ENCODE measurements at places on chromosomes 13 and 19.

DNA sequence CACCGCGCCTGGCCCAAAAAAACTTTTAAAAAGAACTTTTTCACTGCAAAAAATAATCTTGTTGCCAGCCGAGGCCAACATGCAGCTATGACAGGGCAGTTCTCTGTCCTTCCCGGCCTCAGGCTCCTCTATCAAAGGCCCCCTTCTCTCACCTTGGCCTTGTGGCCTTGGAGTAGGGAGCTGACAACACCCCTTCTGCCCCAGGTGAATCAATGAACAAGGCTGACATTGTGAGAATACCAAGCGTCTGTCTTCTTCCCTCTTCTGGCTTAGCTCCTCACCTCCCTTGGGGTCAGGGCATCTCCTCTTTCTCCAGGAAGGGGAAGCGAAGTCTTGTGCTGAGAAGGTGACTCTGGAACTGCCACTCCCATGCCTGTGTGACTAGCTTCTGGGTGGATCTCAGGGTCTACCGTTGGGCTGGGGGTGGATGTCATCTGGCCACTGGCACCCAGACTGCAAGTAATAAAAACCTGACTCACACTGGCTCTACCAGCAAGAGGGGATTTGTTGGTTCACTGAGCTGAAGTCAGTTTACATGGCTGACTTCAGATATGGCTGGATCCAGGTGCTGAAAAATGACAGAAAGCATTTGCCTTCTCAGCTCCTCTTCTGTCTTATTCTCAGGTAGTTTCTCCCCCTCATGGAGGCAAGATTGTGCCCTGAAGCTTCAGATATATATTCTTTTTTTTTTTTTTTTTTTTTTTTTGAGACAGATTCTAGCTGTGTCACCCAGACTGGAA lies 6.3 kb downstream of the C19orf38 start:
- no peak for DNase-seq

- peak; percentile 51 for DNase-seq
These were observed 130.3 kb upstream of the LSM14A start for GRCh38 chr19:34041925-34042521.

DNA sequence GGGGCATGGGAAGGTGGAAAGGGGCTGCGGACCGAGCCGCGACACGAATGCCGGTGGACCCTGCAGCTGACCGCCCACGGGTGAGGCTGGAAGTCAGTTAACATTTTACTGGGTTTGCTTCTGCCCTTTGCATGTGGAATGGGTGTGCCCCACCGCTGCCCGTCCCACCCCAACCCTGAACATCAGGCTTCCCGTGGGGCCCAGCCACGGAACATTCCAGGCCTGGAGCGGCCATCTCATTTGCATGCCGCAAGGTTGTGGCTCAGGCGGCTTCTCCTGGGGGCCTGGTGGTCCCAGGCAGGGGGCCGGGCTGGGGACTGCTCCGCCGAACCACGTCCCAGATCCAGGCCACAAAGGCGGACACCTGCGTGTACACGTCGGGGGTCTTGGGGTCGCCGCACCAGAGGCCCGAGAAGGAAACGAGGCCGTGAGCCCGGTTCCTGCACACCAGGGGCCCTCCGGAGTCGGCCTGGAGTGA lies 9.3 kb downstream of the FSTL3 start:
- no peak for DNase-seq

DNA sequence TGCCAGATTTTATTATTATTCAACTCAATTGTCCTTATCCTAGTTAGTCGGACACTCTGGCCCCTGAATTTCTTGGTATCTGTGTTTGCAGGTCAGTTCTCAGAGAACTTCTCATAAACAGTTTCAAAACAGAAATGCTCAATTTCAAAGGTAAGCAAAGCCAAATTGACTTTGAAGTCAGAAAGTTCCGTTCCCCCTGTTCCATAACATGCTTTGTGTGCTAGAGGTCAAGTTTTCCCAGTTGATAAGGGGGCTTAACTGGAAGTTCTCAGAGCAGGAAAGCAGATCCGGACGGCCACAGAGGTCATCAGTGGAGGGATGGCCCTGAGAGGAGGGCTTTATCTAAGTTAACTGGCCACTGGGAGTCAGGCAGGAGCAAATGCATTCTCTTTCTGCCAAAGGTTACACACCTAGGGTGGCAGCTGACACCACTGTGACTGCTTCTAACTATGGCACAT lies 417.2 kb downstream of the COG6 start:
- DNase-seq: no peak

DNA sequence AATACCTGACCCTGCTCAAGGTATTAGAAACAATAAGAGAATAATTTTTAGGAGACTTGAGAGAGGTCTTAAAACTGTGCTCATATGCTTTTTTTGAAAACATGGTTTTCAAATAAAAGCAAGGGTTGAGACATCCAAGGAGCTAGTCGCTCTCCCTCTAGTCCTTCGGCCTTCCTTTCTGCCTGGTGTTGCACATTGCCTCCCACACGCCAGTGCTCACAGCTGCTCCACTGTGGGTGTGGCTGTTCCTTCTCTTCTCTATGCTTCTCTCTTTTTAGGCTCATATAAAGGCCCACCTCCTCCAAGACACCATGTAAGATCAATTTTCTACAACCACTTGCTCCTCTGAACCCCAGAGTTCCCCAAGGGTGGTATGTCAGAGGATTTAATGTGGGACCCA lies 352.6 kb downstream of the ENOX1 start:
- no peak for DNase-seq

DNA sequence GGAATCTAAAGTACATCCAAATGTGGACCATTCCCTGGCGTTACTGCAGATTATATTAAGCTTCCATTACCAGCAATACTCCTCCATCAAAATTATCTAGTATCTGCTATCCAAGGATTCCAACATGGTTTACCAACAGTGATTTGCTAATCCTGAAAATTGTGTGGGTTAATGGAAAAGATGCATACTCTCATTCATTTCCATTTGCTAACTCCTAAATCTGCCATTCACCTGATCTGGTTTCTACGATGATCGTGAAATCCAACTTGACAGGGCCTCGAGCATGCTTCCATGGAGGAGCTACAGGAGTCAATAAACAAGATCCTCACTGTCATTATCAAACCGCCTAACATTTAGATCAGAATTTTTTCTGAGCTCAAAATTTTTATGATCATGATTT lies 121.0 kb downstream of the RGCC start:
- no peak for DNase-seq

DNA sequence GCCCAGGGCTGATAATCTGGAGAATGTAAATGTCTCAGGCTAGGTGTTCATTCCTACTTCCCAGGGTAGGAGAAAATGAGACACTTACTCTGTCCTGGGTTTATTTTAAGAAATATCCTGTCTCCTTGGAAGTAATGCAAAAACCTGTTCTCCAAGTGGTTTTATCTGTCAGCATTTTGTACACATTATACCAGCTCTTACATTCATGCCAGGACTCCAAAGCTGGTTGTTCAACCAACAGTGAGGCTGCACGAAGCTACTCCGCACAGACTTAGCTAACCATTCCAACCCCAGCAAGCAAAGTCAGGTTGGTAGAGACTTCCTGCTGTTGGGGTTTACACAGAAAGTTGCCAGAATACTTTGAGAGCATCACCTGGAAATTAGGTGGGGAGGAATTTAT lies 55.6 kb downstream of the SLC7A1 start:
- DNase-seq: no peak

DNA sequence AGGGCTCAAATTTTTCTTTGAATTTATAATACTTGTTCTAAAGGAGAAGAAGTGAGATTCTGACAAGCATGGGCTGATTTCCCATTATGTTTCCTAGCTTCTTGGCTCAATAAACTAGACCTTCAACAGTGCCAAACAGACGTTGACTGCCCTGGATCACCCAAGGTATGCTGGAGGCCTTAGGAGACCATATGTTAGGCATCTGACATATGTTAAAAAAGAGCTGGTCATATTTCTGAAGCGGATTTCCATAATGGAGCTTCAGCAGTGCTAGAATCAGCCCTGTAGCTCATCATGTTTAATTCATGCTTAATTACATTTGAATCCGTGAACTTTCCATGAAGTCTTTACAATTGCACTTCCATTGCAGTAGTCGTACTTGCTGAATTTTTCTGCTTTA lies 653.3 kb downstream of the DIAPH3 start:
- no peak for DNase-seq

DNA sequence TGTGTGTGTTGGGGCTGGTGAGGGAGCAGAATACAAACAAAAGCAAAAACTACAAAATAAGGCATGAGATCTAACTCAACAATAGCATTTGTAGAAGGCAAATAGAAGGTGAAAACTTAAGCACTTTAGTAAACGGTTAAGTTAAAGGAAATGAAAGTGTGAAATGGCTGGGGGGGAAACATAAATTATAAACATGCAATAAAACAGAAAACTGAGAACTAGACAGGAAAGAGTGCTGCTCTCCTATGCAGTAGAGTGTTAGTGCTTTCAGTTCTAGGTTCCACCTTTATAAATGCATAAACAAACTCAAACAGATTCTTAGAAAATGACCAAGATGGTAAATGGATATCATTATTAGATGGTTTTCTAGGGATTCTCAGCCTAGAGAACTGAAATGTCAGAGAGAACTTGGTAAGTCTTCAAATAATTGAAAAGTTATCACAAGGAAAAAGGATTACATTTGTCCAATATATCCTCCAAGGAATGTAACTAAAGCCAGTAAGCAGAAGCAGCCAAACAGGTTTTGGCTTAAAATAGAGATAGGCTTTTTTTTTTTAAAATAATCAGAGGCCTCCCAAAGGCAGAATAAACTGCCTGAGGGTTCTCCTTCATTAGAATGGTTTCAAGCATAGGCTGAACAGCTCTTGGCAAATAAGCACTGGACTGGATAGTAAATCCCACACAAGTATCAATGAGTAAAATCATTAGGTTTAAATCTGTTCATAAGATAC lies 23.3 kb downstream of the RBM26 start:
- no peak for DNase-seq

GRCh38 chr19:23774106-23774505 lies 15.4 kb upstream of the ZNF681 start:
- no peak for DNase-seq

DNA sequence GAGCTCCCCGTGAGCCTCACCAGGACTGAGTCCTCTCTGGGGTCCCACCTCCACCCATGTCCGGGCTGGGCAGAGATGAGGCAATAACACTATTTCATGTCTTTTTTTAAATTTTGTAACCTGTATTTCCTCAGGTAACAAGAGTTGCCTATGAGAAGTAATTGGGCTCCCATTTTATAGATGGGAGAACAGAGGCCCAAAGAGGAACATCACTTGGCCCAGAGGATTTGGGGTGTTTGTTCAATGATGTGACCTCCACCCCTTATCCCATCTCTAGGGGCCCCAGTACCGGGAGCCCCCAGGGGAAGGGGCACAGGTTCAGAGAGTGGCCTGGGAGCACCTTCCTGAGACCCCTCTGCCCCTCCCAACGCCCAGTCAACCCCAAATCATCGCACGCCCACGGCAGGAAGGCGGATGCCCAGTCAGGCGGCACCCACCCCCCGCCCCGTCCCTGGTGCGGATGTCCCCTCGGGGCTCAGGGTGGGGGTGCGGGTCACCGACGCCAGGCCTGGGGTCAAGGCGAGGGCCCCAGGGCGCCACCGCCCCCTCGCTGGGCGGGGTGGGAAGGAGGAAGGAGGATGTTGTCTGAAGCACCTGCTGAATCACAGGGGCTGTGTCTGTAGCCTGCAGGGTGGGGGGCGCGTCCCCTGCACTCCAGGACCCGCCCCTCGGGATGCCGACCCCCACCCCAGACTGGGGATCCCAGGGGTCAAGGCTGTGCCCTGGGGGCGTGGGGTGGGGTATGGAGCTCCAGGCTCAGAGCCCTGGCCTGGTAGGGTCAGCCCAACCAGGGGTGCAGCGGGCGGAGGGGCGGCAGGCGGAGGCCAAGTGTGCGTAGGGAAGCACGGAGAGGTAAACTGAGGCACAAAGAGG lies 9.0 kb upstream of the CIRBP start:
- DNase-seq: no peak

DNA sequence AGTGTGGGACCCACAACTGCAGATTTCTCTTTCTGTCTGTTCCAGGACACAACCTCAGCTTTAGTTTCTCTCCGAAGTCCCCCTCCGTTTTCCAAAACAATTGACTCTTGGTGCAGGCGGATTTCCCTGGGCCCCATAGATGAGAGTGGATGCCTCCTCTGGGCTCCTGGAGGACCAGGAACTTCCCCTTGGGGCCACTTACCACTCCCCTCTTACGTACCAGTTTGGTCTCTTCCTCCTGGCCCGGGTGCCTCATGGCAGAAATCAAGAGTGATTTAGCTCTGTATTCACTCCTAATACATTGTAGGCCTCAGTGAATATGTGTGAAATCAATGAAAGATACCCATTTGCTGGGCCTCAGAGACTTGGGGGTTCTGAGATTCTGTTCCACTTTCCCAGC lies 34.4 kb downstream of the PPP2R1A start:
- DNase-seq: no peak

Measured in stimulated activated CD8-positive, alpha-beta memory T cell treated with anti-CD3 and anti-CD28 coated beads, Interleukin-12 subunit alpha, Interleukin-12 subunit beta, amount 100 ng/mL, for 1 hour (primary cell).